Suppressor macrophage treated with lipopolysaccharide for 4 hours (primary cell): ENCODE measurements at places on chromosomes 4 and X.

GRCh38 chr4:83858131-83858530 is 322.2 kb downstream of the GPAT3 start:
- DNase-seq: no peak

DNA sequence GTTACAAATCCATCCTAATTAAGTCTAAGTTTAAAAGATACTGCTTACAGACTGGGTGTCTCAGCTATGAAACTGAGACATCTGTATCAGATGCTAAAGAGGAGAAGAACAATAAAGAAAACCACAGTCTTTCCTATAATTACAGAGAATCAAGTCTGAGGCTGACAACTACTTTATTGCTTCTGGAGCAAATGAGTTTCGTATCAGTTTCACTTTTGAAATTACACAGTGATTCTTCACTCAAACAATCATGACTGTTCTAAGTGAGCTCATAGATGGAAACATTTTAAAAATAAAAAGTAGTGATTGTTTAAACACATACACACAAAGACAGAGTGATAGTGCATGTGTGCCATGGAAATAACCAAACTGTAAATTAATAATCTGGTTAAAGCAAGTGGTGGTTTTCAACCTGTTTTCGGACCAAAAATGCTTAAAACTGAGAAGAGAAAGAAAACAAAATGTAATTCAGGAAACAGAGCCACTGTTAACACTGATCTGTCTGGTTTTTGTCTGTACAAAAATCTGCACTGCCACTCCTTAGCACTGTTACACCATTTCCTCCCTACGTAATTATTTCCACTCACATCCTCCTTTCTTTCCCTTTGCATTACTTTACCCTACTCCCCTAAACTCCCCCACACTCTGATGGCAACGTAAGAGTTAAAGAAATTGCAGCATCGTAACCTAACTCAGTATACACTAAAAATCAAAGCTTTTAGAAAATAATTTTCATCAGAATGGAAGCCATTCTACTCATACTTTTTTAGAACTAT is 12.5 kb downstream of the RFC1 start:
- DNase-seq: peak; percentile 82

- no peak for DNase-seq
Observed at GRCh38 chr4:148061795-148062194, 329.9 kb downstream of the ARHGAP10 start.

GRCh38 chr4:118942465-118942864 is 53.8 kb downstream of the SYNPO2 start:
- peak; percentile 38 for DNase-seq

GRCh38 chr4:133559987-133560386 is 410.9 kb downstream of the PCDH10 start:
- DNase-seq: no peak

DNA sequence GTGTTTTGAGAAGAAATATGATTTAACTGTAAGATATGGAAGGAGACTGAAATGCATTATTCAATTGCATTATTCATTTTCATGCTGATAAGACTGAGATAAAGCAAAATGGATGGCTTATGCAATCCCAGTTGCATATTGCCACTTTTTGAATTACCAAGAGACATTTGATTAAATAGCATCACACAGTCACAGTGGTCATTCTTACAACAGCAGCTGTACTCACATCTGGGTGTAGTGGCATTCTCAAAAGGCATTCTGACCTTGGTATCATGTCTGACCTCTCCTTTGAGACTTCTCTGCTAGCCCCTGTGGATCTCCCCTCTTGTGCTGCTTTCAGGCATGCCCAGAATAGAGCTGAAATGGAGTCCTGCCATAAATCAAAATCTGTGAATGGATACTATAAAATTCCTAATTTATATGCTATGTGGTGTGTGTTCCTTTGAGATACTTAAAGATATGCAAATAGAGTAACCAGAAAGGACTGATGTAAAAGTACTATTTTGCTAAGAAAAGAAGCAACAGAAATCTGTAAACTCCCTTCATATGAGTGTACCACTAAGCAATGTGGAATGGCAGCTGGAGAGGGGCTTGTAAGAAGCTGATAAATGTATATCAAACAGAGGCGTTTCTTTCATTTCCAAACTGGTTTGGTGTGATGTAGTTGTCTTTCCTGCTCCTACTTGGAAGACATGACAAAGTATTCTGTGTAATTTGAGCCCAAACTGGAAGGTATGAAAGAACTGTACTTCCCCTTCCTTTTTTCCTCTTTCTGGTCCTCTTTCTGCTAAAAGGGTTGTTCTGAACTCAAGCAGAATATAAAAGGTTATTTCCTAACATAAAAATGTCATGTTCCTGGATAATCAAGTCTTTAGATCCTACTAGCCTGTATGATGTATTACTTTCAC is 25.4 kb upstream of the METAP1 start:
- peak; percentile 9 for DNase-seq

GRCh38 chr4:187309456-187309855 is 585.8 kb upstream of the FAT1 start:
- no peak for DNase-seq

GRCh38 chr4:24837336-24837735 is 42.0 kb downstream of the SOD3 start:
- DNase-seq: no peak

DNA sequence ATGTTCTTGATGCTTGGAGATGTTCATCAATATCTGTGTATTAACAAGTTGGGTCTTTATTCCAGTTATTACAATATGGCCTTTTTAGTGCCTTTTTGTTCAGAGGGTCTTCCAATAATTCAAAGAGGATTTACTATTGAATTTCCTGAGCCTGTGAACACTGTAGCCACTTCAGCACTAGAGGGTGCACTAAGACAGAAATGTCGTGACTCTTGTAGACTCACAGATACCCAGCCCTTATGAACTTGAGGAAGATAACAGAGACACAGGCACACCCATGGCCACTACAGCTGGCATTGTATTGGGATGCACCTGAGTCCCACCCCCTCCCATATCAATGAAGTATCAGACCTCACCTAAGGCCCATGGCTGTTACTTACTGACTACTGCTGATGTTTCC is 54.4 kb upstream of the ACTRT1 start:
- DNase-seq: peak; percentile 0

GRCh38 chr4:184347251-184348239 is 126.8 kb downstream of the IRF2 start:
- peak; percentile 93 for DNase-seq

- DNase-seq: no peak
Observed at GRCh38 chr4:17823871-17824669, 13.3 kb downstream of the NCAPG start.

- peak; percentile 12 for DNase-seq
Observed at GRCh38 chr4:24032371-24032989, 142.6 kb upstream of the PPARGC1A start.

DNA sequence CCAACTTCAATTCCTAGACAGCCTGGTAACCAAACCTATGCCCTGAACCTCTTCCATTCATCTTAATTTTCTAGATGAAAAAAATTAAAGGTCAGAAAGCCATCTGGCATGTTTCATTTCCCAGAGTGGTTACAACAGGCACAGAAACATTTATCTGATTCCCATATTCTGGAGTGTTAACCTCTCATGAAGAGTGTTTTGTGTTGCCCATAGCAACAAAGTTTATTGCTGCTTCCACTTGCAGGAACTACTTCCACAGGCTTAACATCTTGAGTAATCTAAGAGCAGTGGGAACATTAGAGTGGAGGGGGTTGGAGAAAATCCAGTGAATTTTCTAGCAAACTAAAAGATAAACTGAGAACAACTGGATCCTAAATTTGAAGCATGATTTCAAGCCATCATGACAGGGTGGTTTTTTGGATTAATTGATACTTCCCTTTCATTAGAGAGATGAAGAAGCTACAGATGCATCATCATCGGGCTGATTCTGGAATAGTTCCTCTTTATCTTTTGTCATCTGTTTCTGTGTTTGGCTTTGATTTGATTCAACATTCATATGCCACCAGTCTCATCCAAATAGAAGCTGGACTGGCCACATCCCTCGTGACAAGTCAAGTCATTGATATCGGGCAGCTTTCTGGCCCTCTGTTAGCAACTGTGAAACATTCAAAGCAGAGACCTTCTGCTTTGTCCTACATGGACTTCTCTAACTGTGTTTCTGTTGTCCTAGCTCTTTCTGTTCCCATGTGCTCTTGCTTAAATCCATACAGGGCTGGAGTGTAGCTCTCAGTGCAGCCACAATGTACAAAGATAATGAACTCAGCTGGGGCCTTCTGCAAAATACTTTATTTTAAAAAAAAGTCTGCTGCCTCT is 167.3 kb downstream of the MID1IP1 start:
- DNase-seq: peak; percentile 41

GRCh38 chr4:1497189-1497801 is 91.1 kb upstream of the NKX1-1 start:
- DNase-seq: no peak

GRCh38 chr4:19879330-19879729 is 372.4 kb upstream of the SLIT2 start:
- no peak for DNase-seq

DNA sequence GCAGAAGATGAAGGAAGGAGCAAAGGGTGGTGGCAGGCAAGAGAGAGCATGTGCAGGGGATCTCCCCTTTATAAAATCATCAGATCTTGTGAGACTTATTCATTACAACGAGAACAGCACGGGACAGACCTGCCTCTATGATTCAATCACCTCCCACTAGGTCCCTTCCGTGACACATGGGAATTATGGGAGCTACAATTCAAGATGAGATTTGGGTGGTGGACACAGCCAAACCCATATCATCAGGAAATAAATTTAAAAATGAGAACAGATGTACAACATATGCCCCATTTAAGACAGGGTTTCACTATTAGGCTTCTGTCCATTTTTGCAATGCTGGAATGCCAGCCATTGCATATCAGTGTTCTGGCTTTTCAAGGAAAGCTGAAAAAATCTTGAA is 346.7 kb upstream of the SLIT2 start:
- DNase-seq: no peak

DNA sequence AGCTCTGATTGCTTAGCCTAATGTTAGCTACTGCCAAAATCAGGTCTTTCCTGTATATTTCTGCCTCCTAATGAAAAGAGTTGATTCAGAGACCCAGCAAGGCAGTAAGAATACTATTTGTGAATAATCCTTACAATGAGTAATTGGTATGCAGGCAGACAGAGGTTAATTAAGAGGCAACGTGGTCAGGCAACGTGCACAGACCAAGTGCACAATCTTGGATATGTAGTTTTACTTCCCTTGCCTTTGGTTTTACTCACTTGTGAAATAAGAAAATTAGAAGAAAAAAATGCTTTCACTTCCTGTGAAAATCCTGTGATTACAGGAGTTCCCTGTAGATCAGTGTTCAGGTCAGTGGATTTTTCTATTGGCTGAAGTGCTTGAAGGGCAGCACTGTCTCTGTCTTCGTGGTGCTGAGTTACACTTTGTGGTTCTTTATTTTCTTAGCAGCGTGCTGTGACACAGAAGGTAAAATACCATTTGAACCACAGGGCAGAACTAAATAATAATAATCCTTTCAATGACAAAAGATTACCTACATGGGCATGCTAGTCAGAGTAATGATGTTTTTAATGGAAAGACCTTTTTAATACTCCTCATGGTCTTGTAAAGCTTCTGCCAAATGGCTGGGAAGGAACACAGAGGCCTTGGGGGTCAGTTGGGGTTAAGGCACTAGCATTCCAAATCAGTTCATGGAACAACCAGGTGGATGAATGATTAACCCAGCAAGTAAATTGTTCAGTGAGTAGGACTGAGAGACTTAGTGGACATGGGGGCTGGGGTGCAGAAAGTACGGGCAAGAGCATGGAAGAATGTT is 430.9 kb downstream of the MAPK10 start:
- DNase-seq: peak; percentile 81

- peak; percentile 1 for DNase-seq
Observed at GRCh38 chrX:68647156-68647957, at the start of gene STARD8. Gene STARD8, plus strand, starts transcription at chrX:68647666. Its CDS starts 217 bp downstream, at chrX:68647883.

DNA sequence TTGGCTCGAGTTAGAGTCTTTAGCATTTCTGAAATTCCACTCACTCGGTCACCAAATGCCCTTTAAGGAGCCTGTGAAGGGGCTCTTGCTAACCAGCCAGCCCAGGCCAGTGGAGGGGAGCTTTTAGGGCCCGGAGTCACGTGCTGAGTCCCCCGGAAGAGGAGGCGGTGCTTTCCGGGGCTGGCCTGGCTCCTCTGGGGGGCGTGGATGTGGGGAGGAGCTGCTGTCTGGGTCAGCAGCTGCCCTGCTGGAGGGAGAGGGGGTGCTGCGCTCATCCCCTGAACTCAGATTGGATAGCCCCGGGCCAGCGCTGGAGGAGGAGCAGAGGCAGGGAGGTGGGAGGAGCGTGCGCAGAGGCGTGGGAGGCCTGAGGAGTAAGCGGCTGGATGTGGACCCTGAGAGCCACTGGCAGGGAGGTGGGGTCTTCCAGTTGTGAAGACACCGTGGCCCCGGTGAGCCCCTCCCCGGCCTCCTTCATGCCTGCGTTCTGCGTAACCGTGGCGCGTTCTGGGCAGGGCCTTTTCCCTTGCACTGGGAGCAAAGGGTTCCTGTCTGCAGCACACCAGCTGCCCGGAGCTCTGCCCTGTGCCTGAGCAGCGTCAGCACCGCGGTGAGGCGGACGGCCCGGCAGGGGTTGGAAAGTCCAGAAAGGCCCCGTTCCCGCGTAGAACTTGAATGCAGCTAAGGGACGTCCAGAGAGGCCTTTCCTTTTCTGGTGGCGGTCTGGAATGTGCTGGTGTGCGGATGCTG is 19.7 kb downstream of the MAEA start:
- peak; percentile 51 for DNase-seq

DNA sequence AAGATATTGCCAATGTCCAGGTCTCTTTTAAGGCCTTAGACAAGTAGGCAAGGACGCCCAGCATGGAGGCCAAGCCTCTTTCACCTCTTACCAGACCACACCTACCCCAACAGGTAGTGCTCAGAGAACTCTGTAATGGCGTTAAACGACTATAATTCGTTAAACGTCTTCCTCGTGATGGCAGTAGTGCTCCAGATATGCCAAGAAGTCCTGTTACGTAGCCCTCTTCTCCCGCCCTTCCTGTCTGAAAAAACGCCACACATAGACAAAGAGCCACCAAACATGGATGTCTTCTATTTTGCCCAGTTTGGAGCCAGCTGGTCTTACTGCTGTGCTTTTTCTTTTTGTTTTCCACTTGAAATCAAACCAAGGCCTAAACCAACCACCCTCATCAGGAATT is 190.7 kb downstream of the OR13H1 start:
- no peak for DNase-seq

GRCh38 chrX:26466387-26466786 is 250.4 kb downstream of the MAGEB5 start:
- DNase-seq: no peak

- peak; percentile 2 for DNase-seq
Observed at GRCh38 chr4:89586864-89587263, 250.1 kb downstream of the SNCA start.

- DNase-seq: no peak
Observed at GRCh38 chr4:100929135-100929534, 411.3 kb upstream of the EMCN start.

DNA sequence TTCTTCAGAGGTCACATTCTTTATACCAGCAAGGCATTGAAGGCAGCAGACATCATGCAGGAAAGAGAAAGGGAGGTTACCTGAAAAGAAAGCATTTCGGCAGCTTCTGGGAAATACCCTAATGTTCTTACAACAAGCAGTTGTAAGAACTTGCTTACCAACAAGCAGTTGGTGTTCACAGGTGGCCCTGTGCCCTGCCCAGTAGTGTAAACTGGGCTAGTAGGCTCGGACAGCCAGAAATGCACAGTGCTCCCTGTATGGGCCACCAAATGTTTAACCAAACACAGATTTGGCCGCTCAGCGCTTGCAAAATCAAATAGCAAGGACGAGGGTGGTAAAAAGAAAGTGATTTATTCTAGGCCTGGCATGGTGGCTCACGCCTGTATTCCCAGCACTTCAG is 20.4 kb upstream of the RHOXF1 start:
- DNase-seq: no peak

- DNase-seq: peak; percentile 34
Observed at GRCh38 chr4:87912164-87913004, 63.1 kb upstream of the SPP1 start.
